ENCODE measurements at places on chromosomes 3 and 15.

DNA sequence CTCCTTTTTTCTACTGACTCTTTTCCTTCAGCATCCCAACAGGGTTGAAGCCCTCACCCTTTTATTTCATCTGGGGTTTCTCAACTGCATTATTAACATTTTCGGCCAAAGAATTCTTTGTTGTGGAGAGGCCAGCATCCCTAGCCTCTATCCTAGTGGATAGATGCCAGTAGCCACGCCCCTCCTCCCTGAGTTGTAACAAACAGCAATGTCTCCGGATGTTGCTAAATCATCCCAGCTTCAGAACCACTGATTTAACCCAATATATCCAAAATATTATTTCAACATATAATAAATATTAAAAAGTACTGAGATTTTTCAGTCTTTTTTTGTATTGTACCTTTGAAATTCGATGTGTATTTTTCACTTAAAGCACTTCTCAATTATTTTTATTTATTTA, 2.0 kb upstream of the RNF111 start:
- no peak for DNase-seq

DNA sequence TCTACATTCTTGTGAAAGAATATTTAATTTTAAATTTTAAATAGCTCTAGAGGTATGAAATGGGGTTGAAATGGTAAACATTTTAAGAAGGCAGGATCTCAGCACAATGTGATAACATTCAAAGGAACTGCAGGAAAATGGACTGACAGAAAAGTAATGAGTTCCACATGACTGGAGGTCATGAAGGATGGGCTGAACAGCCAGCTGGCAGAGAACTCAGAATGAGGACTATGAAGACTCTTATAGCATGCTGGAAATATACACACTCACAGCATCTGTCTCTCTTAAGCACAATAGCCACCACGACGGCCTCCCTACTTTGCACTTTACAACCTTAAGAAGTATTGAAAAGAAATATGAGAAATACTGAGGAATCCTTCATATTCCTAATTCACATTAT, 94.7 kb downstream of the TNIK start:
- no peak for DNase-seq

DNA sequence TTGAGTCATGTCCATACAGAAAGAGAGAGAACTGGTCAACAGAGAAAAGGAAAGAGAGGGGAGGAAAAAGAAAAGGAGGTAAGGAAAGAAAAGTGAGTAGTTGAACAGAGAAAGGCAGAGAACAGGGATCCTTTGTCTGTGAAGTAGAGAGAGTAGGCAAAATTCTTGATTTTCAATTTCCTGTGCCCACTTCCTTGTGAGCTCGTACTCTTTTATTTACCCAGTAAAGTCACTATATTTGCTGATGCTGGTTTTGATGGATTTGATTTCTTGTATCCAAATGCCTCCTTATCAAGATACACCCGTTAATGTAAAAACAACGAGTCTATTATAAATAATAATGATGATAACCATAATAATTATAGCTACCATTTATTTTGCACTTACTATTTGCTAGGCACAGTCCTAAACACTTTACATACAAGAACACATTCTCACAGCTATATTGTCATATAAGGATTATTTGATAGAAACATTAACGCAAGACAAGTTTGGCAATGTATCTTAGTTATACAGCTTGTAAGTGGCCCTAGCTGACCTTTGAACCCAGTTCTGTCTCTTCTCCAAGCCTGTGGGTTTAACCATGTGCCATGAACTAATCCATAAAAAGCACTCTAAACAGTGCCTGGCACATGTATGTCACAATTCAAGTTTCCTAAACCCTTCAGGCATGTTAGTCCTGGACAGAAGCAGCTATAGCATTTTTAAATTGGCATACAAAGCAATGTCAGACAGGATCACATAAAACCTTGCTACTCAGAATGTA, 6.7 kb upstream of the P2RY1 start:
- no peak for DNase-seq

- DNase-seq: no peak
Observed at GRCh38 chr3:131750256-131750655, 247.5 kb upstream of the MRPL3 start.

Data from NCI-H1417 treated with DMSO at 0.1 percent for 48 hours (cell line).